ENCODE measurements at places on chromosomes 4 and X.

DNA sequence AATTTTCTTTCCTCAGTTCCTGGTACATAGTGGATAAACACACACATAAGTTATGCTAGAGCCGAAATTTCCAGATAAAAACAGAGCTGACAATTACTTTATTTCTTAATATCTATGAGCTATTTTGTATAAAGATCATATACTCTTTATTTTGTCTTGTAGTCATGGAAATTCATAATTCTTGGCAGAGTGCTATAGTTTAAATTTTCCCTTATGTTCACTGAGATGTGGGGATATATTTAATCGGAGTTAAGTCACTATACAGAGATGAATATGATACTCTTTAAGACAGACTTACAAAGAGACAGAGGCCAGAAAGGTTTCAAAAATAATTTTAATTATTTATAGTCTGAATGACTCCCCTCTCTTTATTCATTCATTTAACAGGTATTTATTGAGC lies 89.7 kb downstream of the PPEF1 start:
- DNase-seq, result no peak

DNA sequence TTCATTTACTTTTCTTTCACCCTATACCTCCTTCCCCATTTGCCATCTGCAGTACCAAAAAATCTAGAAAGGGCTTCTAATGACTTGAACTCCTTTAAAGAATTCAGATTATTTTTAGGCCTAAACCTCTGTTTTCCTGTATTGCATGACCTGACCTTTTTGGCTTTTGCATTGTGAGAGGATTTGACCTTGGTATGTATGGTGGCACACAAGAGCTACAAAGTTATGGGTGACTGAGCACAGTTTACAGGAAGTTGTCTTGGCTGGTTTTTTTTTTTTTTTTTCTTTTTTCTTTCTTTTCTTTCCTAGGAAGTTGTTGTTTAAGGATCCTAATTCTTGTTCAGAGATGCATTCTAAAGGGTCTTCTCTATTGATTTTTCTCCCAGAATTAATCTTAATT lies 32.0 kb upstream of the MTMR8 start:
- DNase-seq, result no peak

- no peak for DNase-seq
These were observed 15.3 kb downstream of the NOP14 start for GRCh38 chr4:2947926-2948325.

DNA sequence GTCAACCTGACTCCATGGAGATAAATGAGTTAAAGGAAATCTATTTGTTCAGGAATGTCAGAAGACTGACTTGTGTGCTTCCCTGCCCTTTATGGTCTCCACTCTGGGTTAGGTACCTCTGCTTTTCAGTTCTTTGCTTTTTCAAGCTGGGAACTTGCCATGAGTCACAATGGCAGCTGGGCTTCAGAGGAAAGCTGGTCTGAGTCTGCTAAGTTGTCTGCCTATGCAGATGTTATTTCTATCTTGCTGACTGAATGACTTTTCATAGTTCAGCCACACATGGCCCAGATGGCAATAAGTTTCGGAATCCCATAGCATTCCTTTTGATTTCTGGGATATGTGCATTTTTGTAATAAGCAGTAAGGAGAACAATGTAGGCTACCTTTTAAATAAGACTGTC lies 337.9 kb upstream of the FGF13 start:
- DNase-seq, result no peak

GRCh38 chr4:8647626-8648025 lies 55.1 kb downstream of the CPZ start:
- no peak for DNase-seq

- no peak for DNase-seq
These were observed 3.6 kb downstream of the MID1IP1 start for GRCh38 chrX:38804682-38805431.

- DNase-seq, result no peak
These were observed 10.0 kb upstream of the CWH43 start for GRCh38 chr4:48976041-48976440.

- no peak for DNase-seq
These were observed 130.1 kb upstream of the MAB21L2 start for GRCh38 chr4:150451883-150452282.

- no peak for DNase-seq
These were observed 238.7 kb upstream of the KCNIP4 start for GRCh38 chr4:22187203-22187820.

DNA sequence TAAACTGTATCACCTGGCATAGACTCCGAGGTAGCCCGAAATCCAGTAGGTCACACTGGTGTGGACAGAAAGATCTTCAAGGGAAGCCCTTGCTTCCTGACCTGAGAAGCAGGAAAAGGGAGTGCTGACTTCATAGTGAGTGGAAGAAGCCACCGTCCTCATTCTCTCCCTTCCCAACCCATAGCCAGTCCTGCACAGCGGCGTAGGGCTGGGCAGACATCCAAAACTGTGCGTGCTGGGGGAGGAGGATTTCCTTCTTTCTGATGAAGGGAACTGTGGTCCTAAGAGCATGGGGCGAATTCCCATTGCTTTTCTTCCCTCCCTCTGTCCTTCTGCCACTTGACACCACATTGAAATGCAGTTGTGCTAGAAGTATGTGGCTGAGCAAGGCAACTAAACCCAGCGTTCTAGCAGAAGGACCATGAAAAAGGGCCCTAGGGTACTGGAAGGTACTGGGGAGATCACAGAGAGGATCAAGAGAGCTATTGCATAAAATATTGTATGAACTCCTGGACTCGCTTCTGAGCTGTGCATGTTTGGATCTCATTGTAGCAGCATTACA lies 66.9 kb downstream of the STOX2 start:
- DNase-seq, result no peak

DNA sequence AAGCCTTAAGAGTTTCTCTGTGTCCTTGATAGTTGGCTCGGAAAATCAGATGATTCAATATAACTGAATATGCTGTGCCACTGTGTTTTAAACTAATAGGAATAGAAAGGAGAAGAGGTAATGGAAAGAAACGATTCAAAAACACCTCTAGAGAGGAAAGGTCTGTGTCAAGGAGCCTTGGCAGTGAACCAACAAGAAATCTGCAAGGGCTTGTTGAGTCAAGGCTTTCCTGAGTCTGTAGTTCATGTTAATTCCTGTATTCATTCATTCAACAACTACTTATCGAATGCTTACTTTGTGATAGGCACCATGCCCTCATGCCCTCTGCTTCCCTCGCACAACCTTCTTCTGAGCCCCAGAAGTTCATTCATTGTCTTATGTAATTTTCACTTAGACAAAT lies 336.0 kb downstream of the PDHA2 start:
- DNase-seq, result no peak
